Stimulated activated CD4-positive, alpha-beta T cell treated with anti-CD3 and anti-CD28 coated beads, Interleukin-1b, Interleukin-23, amount 100 ng/mL, for 1 hour (primary cell): ENCODE measurements at places on chromosomes 5 and 9.

- DNase-seq: no peak
These were observed 14.1 kb downstream of the PDLIM4 start for GRCh38 chr5:132271251-132272246.

DNA sequence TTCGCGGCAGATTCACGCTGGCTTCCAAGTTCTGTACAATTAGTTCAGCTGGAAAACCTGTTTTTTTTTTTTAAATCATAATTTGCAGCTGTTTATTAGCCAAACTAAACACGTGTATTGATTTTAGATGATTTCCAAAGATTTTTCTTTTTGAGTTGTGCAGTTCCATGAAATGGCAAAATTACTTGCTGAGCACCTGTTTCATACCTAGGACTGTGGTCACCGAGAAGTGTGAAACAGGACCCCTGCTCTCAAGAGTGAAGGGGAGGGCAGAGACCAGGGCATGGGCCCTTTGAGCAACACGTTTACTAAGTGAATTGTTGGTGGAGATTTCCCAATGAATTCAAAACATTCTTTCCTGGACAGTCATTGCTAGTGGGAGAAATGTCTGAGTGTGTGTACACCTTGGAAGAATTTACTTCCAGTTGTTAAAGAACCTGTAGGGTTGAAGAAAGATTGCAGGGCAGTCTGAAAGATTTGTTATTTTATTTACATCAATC lies 688 bp downstream of the SNX24 start:
- DNase-seq: no peak

- DNase-seq: no peak
These were observed 72.6 kb upstream of the EQTN start for GRCh38 chr9:27369591-27369990.

DNA sequence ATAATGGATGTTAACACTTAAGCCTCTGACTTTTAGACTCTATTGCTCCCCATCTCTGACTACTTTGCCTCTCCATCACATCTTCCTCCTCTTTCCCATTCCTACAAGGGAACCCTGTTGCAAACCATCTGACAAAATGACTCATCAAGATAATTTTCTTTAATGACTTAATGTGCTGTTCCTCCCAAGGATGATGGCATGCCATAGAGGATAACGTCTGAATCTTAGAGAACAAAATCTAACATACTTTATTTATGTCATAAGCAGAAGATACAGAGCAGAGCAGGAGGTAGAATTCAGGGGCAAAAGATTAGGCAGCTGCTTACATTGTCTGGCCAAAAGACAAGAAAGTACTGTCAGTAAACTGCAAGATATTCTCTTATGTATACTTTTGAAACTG lies 76.8 kb downstream of the FGF10 start:
- DNase-seq: no peak

DNA sequence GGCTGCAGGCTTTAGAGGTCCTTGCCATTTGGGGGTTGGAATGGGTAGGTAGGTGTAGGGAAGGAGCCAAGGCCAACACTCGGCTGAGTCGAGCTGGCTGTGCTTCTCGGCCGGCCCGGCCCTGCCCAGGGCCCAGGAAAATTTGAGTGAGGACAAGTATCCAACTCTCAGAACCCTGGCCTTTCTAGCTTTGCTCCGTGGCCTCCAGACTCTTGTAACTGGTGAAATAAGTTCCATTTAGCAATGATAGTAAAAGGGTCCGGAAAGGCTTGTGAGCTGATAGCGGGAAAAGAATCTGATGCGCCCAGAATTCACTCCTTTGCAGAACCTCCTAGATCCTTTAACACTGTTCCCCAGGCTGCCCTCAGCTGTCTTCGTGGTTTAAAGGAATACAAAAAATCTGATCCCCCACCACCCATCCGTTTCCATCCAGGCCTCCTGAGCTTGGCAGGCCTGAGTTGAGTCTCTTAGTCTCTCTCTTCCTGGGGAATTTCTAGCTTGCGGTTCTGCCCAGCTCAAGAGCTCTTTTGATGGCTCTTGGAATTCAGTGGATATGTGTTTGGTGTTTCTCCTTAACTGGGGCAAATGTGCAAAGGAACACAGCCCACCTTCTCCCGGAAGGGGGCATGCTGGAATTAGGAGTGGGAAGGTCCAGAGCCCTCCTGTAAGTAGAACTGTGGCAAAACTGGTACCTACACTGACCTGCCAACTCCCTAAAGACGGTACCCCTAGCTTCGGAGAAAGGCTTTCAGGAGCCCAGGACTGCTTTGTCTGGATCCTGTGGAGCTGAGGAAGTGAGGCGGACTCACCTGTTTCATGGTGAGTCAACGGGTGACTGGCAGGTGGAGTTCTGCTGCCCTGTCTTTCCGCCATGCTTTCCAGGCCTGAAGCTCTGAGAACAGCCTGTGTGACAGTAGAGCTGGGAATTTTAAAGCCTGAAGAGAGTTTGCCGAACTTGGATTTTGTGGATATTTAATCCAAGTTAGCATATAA lies 1.7 kb downstream of the DMRT3 start:
- DNase-seq: no peak

GRCh38 chr9:4997631-4998030 lies 12.6 kb downstream of the JAK2 start:
- no peak for DNase-seq
